ENCODE measurements at places on chromosomes 2 and 18.

DNA sequence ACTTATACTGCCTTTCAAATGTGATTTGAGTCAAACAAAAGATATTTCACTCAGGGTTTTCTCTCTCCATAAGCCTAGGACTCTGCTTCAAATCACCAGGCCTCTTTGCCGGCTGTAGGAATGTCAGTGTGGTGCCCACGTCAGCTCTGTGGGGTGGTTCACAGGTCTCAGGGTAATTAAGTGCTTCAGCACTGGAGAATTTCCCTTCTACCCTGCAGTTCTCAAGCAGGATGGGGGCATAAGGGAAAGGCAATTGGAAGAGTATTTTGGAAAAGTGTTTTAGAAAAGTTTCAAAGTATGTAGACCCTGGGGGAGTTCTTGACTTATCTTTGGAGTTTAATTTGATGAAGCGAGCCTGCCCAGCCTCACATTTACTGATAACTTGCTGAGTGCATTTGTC, 9.6 kb downstream of the CNGA3 start:
- DNase-seq: no peak

GRCh38 chr2:193583638-193584400, 1389.1 kb upstream of the TMEFF2 start:
- DNase-seq: peak; percentile 19

GRCh38 chr2:9558948-9559381, 3.3 kb upstream of the ADAM17 start:
- peak; percentile 70 for DNase-seq

- no peak for DNase-seq
Measured at GRCh38 chr2:96967436-96967835, 18.9 kb downstream of the FAM178B start.

- DNase-seq: no peak
Measured at GRCh38 chr2:222127660-222128059, 171.1 kb downstream of the PAX3 start.

DNA sequence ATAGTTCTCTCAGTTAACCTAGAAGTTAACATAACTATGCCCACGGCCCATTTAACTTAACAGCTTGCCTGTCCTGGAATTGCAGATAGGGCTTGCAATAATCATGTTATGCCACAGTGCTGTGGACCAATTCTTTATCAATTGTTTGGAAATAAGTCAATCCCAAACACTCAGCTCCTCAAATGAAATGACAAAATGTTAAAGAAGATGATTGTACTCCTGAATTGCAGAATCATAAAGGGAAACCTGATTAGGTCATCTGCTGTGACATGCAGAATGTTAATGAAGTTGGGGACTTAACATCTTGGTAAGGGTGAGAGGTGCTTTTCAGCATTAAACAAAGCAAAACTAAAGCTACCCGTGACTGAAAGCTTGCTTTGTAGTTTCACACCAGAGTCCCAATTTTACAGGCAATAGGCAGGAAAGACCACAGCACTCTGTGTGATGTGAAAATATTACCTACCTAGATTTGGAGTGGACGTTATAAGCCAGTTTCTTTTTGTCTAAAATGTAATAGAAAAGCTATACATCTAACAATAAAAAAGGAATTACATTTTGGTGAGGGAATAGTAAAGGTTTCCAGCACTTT, 364.0 kb downstream of the GPD2 start:
- no peak for DNase-seq

GRCh38 chr2:58893656-58894351, 652.7 kb upstream of the FANCL start:
- DNase-seq: no peak

GRCh38 chr2:30664761-30665358, 142.4 kb downstream of the CAPN13 start:
- DNase-seq: peak; percentile 86

DNA sequence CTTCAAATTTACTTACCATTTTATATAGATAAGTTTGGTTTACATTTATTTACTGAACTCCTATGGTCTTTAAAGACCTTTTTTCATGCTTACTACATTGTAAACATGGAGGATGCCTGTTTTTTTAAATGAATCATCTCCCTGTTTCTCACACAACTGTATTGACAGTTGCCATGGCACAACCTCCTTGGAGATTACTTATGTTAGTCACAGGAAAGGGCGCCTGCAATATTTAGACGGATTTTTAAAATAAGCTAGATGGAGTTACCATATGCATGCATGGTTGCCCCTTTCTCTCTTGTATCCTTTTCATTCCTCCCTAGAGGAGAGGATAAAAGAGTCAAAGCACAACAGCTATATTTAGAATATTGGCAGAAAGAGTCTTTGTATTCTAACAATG, 34.8 kb upstream of the CCDC102B start:
- DNase-seq: no peak

DNA sequence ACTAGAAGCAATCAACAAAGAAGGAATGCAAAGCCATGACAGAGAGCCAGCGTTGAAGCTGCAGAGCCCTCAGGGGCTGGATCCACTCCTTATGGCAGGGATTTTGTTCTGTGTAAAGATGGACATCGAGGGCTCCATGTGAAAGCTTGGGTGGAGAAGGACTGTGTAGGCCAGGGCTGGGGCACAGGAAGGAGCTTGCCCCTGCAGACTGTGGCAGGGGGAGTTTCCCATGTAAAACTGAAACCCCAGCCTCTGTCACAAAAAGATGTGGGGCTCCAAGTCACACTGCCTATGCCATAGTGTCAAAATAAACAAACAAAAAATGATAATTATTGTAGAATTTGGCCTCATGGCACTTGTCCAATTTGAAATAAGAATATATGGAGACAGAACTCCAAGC, 408.7 kb upstream of the HS6ST1 start:
- DNase-seq: no peak

GRCh38 chr2:219180961-219181360, 2.9 kb downstream of the RETREG2 start:
- DNase-seq: no peak

GRCh38 chr2:23354554-23354953, 30.4 kb upstream of the KLHL29 start:
- DNase-seq: no peak

- DNase-seq: no peak
Measured at GRCh38 chr2:27249891-27250651, 12.8 kb downstream of the SLC30A3 start.

DNA sequence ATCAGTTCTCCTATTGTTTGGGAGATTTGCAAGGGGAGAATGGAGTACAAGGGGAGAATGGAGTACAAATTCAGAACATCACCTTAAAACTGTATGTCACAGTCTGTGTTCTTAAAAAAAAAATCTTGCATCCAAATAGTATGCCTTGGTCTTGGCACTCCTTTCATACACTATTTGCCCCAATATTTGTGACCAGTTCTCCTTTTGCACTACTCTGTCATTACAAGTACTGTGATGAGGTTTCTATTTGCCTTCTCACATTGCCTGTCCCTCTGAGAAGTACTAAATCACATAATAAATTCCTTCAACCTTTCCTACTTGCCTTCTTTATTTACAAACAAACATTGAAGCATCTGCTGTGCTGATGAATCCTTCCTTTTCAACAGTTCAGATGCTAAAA, 36.0 kb upstream of the NCK2 start:
- DNase-seq: no peak

GRCh38 chr2:30341500-30342267, 105.4 kb upstream of the LCLAT1 start:
- DNase-seq: no peak

DNA sequence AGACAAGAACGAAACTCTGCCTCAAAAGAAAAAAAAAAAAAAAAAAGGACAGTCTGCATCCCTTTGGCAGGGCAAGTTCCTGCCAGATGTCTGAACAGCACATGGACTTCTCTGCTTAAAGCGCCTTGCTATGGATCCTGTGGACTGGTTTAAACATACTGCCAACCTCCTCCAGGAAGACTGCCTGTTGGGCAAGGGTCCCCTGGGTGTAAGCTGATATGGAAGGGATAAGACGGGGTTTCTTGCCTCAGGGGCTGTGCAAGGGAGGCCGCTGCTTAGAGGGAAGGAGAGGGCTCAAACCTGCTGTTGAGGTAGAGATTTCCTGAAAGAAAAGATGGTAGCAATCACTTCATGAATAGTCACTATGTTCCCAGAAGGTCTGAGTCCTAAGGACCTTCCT, 22.2 kb downstream of the SKA1 start:
- DNase-seq: no peak

GRCh38 chr2:95278637-95279225, 4.5 kb downstream of the PROM2 start:
- DNase-seq: no peak

DNA sequence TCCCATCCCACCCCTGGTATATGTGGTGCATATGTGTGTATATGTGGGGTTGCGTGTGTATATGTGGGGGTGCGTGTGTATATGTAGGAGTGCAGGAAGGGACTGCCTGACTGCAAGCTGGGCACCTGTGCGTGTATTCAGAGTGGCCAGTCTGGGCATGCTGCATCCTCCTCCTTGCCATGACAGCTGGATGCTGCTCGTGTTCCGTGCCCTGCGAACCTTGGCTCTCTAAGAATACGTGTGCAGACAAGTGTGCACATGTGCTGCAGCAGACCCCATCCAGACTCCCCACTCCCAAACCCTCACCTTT, 222.1 kb downstream of the CELF4 start:
- no peak for DNase-seq

- DNase-seq: no peak
Measured at GRCh38 chr2:19673213-19673791, 228.5 kb downstream of the TTC32 start.

GRCh38 chr2:11998626-11999378, 252.4 kb downstream of the LPIN1 start:
- no peak for DNase-seq

- no peak for DNase-seq
Measured at GRCh38 chr2:207694811-207695281, 16.6 kb upstream of the CCNYL1 start.

GRCh38 chr2:201254081-201254730, 6.1 kb upstream of the CASP8 start:
- DNase-seq: no peak

GRCh38 chr18:24584205-24584604, 123.8 kb downstream of the HRH4 start:
- no peak for DNase-seq

DNA sequence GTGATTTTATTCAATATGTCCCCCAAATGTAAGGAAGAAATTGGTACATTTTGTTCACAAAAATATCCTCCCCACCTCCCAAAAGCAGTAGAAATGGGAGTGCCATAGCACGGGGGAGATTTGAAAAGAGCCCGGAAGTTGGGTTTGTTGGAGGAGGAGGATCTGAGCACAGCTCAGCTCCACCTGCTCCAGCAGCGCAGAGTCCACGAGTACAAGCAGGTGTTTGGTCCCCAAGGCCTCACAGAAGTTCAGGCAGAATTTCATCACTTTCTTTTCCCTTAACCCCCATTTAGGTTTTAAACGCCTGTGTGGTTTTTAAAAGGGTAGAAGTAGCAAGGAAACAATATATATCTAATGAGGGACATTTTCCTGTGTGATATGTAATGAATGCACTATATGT, 56.0 kb downstream of the TRAPPC12 start:
- DNase-seq: no peak

DNA sequence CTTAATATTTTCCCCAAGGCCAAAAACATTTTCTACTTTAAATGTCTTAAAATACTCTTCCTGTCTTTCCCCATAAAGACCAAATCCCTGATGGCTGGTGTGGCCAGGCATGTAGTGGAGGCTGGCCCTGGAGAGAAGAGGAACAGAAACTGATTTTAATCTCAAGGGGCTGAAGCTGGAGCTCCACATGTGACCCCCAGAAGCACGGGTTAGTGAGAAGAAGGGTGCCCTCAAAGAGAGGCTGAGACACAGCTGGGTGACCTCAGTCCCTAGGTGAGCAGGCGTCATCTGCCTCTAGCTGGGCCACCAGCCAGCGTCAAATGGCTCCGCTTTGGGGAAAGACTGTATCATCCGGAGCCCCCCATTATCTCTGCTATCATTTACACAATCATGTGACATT, 19.3 kb upstream of the TMEM18 start:
- DNase-seq: no peak

DNA sequence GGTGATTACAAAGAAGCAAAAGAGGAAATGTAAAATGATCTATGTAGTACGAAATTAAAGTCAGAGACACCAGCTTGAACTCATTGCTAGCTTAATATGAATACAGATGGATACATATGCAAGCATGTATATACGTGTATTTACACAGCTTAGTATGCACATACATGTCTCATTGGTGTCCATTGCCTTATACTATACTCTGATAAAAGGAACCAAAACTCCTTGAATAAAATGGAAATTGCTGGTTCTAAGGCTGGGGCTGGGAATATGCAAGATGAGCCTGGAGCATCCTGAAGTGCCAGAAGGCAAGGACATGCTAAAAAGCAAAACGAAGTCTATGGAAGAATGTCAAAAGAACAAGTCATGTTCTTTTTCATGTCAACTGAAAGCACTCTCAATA, 1424.4 kb upstream of the SLC39A10 start:
- no peak for DNase-seq

- no peak for DNase-seq
Measured at GRCh38 chr2:136482006-136482405, 283.3 kb upstream of the THSD7B start.

DNA sequence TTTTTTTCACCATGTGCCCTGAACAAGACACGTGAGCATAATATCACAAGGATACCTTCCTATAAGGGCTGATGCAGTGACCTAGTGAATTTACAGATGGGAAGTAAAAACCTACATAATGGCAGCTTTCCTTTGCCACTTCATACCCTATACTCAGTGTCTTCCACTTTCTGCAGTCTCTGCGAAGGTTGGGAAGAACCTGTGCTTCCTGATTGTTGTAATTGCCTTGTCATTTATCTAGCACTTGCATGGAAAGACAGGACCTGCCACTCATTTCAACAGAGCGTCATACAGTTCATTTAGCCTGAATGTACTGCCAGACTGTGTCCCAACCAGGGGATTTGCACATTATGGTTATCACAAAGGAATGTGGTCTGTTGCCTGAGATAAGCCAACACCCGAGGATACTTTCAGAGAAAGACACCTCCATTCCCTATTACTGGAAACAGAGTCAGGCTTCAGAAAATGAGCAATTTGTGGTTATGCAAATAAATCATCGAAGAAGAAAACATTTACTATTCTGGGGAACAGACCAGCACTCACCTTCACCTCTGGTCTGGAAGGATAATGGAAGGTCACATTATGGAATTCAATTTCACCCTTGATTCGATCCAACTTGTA, 55.0 kb downstream of the ABCB11 start:
- no peak for DNase-seq
